ENCODE measurements at places on chromosomes 3 and 15.

- DNase-seq, result no peak
These were observed 255.9 kb downstream of the EPHA6 start for GRCh38 chr3:97070302-97070701.

GRCh38 chr3:58631742-58632141 lies 34.8 kb downstream of the FAM3D start:
- no peak for DNase-seq

- no peak for DNase-seq
These were observed 88.8 kb upstream of the PLXND1 start for GRCh38 chr3:129695230-129695629.

- no peak for DNase-seq
These were observed 30.4 kb downstream of the FSTL1 start for GRCh38 chr3:120420360-120420759.

- peak; percentile 6 for DNase-seq
These were observed 225.9 kb upstream of the C2CD4B start for GRCh38 chr15:62390791-62391640.

DNA sequence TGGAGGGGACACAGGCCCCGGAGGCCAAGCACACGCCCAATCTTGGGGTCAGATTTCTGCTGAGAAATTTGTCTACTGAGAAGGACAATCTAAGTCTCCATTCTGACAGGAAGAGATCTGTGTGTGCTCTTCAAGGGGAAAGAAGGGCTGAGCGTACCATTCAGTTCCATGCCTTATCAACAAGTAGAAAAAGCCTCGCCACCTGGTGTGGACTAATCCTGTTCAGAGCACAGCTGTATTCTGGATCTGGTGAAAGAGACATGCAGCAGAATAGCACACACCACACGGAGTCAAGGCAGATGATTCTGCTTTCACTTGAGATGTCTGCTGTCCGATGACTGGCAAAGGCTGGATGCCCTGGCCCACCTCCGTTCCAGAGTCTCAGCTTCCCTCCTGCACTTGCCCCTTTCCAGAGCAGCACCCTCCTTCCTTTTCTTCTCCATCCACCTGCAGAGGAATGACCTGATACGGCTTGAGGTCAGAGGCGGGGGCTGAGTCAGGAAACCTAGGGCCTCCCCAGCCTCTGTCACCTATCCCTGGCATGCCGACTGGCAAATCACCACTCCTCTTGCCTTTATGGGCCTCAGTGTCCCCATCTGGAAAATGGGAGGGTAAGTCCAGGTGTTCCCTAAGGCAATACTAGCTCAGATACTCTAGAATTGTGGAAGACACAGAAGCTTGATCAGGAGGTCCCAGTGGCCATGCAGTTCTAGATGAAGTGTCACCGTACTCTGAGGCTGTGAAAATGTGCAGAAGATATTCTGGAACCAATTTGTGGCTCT lies 36.9 kb upstream of the CTSH start:
- no peak for DNase-seq

GRCh38 chr15:68782589-68783161 lies 38.0 kb downstream of the ANP32A start:
- DNase-seq, result no peak

DNA sequence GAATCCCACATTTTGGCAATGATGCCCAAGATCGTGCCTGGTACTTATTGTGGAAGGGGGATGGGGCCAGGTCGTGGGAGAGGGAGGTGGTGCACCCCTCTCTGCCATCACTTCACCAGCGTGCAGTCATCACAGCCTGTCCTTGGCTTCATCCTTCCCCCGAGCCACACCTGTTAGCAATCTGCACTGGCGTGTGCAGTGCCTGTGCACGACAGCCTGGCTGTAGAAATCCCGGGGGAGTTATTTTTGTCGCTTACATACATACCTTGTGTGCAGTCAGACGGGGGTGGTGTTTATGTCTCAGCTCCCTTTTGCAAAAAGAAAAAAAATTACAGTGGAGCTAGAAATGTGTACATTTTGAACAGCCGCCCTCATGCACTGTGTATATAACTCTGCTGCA lies 216.0 kb downstream of the TLE3 start:
- no peak for DNase-seq

GRCh38 chr15:85780225-85780985 lies 14.3 kb downstream of the KLHL25 start:
- no peak for DNase-seq

- no peak for DNase-seq
These were observed 192.6 kb downstream of the MEX3B start for GRCh38 chr15:81853150-81853748.

- no peak for DNase-seq
These were observed 323.5 kb downstream of the ERC2 start for GRCh38 chr3:56144805-56145204.

DNA sequence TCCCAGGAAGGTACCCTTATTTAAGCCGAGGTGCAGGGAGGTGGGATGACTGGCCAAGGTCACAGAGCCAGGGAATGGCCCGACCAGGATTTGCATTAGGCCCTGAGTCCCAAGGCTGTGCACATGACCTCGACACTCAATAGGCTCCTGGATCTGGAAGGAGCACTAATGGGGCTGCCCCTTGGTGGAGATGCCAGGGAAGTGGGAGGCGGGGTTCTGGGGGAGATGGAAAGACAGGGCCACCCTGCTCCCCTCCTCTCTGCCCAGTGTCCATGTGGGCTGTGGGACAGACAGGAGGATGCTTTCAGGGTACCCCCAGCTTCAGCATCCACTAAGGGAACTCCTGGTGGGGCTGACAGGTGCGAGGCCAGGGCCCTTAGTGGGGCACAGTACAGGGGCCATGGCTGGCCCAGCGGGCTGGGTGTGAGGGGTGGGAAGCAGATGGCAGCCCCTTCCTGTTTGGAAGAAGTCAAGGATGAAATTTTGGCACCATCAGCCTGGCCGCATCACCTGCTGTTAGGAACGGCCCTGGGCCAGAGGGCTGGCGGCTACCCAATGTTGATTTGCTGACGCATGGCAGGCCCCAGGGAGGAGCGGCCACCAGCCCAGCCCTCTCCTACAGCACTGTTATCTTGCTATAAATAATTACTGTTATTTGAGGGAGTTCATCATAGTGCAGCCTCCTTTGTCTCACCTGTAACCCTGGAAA lies 37.3 kb downstream of the ATP2B2 start:
- DNase-seq, result no peak

DNA sequence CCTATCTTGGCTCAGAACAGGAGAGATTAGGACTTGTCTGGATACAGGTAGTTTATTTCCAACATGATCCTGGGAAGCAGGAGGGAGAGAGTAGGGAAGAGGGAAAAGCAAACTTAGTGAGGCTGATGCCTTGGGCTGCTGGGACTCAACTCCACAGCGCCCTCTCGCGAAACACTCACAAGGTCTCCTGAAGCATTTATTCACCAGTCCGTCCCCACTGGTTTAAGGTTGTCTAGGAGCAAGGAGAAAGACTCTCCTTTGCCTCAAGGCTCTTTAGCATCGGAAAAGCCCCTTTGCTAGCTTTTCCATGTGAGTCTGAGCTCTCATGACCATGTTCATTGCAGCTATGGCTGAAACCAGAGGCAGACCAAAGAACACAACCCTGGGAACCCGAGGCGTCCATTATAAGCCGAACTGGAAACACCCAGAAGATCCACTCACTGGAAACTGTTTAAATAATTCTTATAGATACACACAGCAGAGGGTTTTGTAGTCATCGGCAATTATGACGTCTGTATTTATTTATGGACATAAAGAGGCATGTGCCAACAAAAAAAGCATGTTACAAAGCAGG lies 244.5 kb downstream of the CD47 start:
- peak; percentile 17 for DNase-seq

- no peak for DNase-seq
These were observed 104.1 kb downstream of the DUT start for GRCh38 chr15:48435321-48435720.

GRCh38 chr3:64105816-64106215 lies 82.5 kb upstream of the PSMD6 start:
- DNase-seq, result no peak

DNA sequence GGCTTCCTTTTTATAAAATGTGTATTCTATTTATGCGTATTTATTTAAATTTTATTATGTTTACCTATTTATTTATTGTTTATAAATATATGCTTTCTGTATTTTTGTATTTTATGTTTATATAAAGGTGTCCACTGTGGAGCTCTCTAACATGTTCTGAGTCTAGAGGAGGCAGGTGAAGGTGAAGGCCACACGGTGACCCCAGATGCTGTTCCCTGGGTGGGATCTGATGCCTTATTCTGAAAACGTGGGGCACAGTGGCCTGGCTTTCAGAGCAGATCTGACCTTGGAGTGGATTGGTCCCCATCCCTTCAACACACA lies 104.7 kb upstream of the SLC7A14 start:
- DNase-seq, result no peak

GRCh38 chr15:101391431-101391830 lies 96.4 kb upstream of the SNRPA1 start:
- DNase-seq, result no peak

- DNase-seq, result no peak
These were observed 130.6 kb upstream of the ZBED2 start for GRCh38 chr3:111725706-111726105.

GRCh38 chr15:70559265-70560239 lies 203.8 kb downstream of the UACA start:
- peak; percentile 71 for DNase-seq

DNA sequence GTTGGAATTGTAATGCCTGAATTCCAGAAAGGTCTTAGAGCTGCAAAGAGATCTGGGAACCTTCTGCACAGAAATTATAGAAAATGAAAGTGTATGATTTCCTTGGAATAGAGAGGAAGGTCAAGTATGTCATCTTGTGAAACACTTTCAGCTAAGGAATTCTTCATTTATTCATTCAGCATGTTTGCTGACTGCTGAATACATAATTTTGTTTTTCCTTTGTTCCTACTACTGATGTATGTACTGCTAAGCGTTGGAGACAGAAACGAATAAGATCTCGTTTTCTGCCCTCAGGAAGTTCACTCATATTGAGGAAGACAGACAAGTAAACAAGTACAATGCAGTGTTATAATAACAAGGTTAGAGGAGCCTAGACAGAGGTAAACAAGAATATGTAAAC lies 14.3 kb upstream of the IL20RB start:
- no peak for DNase-seq

DNA sequence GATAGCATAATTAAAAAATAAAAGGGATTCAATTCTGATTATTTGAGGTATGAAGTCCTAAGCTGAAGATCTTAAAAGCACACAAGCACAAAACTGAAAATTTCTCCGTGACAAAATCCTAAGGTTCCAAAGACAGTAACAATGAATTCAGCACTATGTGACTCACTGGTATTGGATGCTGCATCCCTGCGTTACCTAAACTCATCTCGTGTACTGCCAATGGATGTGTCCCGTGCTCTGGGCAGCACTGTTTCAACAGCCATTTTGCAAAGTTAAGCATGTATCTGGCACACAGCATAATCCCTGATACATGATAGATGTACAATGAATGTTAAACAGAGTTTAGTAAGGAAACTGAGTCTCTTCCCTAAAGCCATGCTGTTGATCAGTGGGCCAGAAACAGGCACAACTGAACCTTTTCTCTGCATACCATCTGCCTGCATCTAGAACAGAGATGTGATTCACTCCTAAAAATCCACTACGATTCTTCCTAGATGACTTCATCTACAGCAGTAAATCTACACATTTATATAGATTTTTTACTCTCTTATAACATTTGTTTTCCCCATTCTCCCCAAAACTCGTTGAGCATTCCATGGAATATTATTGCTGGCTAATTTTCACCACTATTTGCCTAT lies 14.3 kb downstream of the SUCLG2 start:
- no peak for DNase-seq

DNA sequence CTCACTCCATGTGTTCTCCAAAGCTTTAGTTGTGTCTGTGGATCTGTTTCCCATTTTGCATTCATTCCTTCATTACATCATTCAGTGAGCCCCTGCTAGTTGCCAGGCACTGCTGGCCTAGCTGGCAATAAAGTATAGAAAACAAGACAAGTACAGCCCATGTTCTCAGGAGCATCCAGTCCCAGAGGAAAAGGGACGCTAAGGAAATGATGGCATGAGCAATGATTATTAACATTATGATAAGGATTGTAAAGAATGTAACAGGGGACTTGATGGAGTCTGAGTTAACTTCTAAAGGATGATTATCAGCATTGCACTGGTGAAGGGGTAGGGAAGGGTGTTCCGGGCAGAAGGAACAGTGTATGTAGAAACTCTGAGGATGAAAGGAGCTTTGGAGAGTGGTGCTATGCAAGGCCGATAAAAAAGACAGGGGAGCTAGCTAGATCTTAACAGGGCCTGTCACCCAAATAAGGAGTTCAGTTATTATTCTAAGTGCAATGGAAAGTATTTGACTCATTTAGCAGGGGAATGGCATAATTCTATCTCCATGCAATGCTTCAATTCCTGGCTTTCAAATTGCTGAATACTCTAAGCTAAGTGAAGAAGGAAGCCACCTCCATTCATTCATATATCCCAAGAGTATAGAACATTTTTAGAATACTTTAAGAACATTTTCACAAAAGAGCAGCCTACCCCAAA lies 258.2 kb upstream of the STT3B start:
- no peak for DNase-seq

- no peak for DNase-seq
These were observed 418.4 kb downstream of the PDCD6IP start for GRCh38 chr3:34216711-34217335.

GRCh38 chr15:57477736-57478522 lies 101.6 kb downstream of the CGNL1 start:
- no peak for DNase-seq

DNA sequence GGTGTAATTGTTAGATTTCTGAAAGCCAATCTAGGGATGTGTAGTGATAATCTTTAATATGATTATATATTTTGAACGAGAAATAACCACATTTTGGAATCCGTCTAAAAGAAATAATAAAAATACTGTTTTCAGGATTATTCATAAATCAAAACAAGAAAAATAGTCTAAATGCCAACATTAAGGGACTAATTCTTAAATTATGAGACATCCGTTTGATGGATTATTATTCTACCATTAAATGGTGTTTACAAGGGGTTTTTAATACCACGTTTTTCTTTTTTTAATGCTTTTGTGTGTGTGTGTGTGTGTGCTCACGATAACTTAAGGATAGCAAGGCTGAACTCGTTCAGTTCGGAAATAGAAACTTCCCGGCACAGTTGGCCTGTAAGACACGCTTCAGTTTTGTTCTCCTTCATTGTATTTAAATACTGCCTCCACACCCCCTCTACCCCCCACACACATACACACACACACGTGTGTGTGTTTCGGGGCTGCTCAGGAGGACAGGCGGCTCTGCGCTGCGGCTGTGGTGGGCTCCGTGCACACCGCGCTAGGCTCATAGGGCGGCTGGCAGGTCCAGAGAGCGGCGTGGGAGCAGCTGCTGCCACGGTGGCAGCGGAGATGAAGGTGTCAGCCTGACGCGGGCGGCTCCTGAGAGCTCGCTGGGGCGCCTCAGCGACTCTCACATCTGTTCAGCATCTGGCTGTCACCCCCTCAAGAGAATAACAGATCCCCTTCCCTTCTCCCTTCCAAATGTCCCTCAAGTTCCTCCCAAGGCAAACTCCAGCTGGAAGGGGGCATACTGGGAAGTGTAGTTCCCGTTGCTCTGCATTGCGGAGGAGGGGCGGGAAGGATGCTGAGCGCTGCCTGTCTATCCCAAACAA lies 23.0 kb upstream of the ANP32A start:
- DNase-seq, result peak; percentile 15

DNA sequence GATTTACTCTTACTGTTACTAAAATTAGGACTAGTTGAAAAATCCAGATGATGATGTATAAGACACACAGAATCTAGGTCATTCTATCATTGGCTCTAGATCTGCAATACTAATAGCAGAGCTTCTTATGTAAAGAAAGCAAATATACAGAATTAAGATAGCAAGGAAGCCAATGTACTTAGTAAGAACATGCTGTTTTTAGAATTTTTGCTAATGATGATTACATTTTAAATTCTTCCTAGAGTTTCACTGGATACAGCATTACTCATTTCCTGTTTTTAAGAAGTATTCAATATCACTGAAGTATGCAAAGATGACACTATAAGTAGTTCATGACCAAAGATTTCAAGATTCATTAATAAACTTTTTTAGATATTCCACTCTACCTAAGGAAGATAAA lies 60.7 kb downstream of the CFAP20DC start:
- no peak for DNase-seq
